ENCODE measurements at places on chromosomes 13 and 19.

DNA sequence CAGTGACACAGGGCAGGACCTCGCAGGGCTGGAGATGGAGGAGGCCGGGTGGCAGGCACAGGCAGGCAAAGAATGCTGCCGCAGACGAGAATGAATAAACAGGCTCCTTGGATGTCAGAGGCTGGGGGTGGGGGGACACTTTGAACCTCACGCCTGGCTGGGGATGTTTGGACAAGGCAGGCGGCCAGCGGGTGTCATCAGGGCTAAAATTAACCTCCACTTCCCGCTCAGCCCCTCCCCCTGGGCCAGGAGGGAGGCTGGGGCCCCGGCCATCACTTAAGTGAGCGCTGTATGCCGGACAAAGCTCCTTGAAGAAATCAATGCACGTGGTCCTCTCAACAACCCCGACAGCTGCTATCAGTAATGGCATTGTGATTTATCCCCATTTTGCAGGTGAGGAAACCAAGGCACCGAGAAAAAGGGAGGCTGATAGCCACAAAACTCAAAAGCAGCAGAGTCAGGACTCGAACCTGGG lies 10.3 kb upstream of the FUT5 start:
- no peak for DNase-seq

DNA sequence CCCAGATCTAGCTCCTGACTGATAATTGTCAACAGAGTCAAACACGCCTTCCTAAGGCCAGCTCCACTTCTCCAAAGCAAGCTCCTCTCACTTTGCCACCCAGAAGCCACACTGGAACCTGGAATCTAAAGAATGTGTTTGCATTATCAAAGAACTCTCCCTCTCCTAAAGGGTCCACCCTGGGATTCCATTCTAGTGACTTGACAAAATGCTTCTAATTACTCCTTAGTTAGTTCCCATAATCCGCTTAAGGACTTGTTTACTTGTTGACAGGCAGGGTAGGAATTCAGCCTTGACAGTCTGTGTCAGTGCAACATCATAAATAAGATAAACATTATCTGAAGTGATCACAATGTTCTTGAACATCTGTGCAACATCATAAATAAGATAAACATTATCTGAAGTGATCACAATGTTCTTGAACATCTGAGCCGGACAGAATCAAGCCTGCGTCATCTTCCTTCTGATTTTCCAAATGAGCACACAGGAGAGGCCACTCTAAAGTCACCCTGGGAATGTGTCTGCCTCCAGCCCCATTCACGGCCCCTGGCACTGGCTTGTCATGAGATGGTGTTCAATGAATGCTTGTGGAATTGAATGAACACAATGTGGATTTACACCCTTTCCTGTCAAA lies 512.1 kb downstream of the IRS2 start:
- DNase-seq, result no peak

- DNase-seq, result no peak
These were observed 12.0 kb downstream of the DLEU7 start for GRCh38 chr13:50831512-50831911.

DNA sequence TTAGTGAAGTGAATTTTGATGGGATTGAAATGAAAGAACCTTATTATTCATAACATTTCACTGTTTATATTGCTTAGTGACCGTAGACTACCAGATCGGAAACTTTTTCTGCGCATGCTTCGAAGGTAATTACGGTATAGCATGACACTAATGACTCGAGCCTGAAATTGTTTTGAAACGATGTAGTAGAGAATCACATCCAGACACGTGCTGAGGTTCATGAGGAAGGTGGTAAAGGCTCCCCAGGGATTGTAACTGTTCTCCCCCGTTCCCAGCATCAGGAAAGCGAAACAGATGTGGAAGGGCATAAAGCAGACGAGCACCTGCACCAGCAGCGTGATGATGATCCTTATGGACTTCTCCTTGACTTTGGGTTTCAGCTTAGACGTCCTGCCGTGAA lies 3.3 kb downstream of the GPR18 start:
- no peak for DNase-seq

DNA sequence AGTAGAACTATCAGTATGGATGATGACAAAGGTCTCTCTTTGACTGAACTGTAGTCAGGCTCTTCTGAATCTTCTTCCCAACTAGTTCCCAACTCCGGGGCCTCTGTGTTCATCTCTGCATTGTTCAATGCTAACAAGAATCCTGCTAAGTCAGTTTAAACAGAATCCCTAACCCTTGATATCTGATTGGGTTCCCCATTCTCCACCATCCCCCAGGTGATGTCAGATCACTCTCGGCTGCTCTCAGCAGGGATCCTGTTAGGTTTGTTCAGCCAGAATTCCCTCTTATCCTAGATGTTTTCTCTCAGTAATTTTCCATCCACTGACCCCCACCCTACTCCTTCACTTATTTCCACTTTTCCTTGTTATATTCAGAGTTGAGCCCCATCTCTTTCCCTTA lies 223.6 kb downstream of the RGCC start:
- no peak for DNase-seq

GRCh38 chr19:54011507-54012211 lies 20.2 kb downstream of the CACNG6 start:
- DNase-seq, result no peak

DNA sequence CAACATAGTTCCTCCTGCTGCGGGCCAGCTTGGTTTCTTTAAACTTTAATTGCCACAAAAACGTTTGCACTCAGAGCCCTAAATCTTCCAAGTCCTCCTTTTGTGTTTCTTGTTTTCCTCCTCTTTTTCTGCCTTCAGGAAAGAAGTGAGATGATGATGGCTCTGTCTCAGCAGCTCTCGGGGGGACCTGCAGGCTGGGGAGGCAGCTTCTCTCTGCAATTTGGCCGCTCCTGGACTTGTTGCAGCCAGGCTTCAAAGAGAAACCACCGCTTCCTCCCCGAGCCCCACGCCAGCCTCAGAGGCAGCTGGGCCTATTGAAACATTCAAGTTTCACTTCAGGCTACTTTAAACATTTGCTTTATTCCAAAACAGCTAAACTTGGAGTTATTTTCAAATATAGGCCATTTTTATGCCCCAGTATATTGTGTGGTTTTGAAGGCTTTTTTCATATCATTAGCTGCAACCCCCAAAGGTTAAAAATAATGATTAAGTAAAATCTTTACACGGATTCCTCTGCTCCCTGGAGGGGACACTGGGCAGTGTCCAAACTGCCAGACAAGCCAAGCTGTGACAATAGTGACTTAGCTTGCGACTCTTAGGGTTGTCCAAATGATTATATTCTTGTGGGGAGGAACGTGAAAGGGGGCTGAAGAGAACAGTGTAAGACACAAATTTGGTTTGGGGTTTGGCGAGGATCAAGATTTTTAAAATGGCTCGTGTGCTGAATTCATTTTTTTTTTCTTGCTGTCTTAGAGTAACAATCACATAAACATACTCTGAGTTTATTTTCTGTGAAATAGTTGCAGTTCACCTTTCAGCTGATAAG lies 330.8 kb downstream of the DLEU7 start:
- DNase-seq, result no peak
